Stimulated activated CD4-positive, alpha-beta T cell treated with anti-CD3 and anti-CD28 coated beads, Interleukin-12 subunit alpha, Interleukin-12 subunit beta, amount 100 ng/mL, for 4 hours (primary cell): ENCODE measurements at places on chromosomes 13 and 19.

- DNase-seq: no peak
These were observed 29.5 kb downstream of the PEPD start for GRCh38 chr19:33492090-33492489.

- no peak for DNase-seq
These were observed 194.2 kb downstream of the NHLRC3 start for GRCh38 chr13:39232401-39232980.

- no peak for DNase-seq
These were observed 26.3 kb upstream of the INTS6 start for GRCh38 chr13:51479199-51479523.

- no peak for DNase-seq
These were observed 15.2 kb downstream of the BCAT2 start for GRCh38 chr19:48795685-48796070.
